Stimulated activated CD4-positive, alpha-beta T cell treated with anti-CD3 and anti-CD28 coated beads, Interleukin-4, amount 100 ng/mL, for 48 hours (primary cell): ENCODE measurements at places on chromosomes 16 and 17.

DNA sequence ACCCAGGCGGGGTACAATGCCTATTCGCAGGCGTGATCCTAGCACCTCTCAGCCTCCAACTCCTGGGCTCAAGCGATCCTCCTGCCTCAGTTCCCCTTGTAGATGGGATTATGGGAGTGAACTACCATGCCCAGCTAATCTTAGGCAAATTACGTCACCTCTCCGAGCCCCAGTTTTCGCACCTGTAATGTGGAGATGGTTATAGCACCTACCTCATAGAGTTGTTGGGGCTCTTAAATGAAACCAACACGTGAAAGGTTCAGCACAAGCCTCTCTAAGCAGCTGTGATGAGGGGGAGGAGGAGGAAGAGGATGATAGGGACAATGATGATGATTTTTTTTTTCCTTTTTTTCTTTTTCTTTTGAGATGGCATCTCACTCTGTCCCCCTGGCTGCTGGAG lies 59.9 kb downstream of the ABR start:
- no peak for DNase-seq

- DNase-seq = no peak
These were observed 30.2 kb upstream of the RASD1 start for GRCh38 chr17:17526369-17526768.

GRCh38 chr17:83151056-83151441 lies 71.6 kb downstream of the METRNL start:
- DNase-seq = no peak

GRCh38 chr16:76947749-76948148 lies 243.2 kb upstream of the MON1B start:
- no peak for DNase-seq

DNA sequence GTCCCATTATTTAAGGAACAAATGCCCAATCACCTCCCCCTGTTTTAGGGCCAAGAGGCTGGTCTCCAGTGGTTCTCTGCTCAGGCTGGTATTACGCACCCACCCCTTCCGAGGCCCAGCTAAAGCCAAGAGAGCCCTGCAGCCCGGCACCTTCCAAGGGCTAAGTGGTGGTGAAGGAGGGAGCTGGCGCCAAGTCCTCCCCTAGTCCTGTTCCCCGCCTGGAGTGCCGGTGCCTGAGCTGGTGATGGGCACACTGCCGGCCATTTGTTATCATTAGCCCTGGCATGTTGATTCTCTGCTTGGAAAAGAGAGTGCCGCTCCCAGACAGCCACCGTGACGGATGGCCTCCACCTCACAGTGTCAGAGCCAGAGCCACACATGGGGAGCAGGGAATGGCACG lies 31.9 kb downstream of the GRIN2C start:
- no peak for DNase-seq

- no peak for DNase-seq
These were observed 4.8 kb downstream of the DHODH start for GRCh38 chr16:72013389-72013788.

DNA sequence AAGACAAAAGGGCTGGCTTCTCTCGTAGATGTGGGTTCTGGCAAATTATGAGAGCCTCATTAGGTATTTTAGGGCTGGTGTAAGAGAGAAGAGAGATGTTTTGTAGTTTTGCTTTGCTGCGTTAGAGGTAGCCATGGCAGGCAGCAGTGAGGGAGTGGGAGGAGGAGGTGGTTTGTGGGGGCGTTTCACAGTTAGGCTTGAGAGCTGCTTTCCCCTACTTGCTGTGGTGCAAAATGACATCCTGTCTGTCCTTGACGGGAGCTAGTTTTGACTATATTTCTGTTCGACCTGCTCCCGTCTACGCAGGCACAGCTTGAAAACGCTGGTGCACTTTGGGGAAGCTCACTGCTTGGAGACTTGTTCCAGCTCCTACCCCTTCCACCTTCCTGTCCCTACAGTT lies 75.5 kb downstream of the SLC5A11 start:
- DNase-seq = no peak

DNA sequence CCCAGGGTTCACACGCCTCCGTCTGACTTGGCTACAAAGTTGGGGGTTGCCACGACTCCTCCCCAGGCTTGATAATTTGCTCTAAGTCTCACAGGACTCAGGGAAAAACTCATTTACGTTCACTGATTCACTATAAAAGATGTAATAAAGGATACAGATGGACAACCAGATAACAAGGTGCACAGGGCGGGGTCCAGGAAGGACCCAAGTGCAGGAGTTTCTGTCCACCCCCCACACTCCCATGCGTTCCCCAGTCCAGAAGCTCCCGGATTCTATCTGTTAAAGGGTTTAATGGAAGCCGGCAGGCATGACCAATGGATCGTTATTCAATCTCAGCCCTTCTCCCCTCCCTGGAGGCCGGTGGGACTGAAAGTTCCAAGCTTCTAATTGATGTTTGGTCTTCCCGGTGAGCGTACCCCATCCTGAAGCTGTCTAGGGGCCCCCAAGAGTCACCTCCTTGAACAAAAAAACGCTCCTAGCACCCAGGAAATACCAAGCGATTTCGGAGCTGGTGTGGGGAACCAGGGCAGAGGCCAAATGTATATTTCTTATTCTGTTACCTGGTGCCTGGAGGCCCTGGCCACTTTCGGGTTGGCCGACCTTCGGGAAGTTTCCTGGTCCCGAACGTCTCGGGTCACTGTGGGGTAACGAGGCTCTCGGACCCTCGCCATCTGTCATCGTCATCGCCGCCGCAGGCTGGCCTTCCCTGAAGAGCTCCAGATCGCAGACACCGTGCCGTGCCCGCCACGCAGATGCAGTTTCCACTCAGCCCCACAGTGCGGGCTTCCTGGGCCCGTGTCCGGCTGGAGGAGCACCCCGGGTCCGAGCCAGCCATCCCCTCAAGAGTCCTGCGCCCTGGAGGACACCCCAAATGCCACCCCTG lies 13.5 kb upstream of the METRNL start:
- DNase-seq = no peak

DNA sequence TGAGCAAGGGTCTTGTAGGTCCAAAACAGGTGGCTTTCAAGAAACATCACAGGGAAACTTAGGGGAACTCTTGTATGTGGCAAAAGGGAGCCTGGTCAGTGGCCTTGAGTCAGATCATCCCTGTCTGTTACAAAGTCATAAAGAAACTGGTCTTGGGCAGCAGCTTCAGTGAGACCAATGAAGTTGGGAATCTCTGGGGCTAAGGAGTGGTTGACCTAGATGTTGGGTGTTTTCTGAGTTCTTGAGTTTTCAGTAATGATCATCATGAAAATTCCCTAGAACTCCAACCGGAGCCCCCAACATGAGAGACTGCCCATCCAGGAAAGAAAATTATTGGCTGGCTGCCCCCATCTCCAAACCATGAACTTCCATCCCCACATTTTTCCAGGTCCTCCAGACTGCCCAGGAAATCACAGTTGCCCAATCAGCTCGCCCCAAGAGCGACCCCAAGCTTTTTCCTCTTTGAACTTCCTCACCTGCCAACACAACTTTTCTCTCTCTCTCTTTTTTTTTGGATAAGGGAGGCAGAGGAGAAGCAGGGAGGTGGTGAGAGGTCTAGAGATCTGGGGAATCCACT lies 3.9 kb downstream of the CCR7 start:
- DNase-seq = no peak

DNA sequence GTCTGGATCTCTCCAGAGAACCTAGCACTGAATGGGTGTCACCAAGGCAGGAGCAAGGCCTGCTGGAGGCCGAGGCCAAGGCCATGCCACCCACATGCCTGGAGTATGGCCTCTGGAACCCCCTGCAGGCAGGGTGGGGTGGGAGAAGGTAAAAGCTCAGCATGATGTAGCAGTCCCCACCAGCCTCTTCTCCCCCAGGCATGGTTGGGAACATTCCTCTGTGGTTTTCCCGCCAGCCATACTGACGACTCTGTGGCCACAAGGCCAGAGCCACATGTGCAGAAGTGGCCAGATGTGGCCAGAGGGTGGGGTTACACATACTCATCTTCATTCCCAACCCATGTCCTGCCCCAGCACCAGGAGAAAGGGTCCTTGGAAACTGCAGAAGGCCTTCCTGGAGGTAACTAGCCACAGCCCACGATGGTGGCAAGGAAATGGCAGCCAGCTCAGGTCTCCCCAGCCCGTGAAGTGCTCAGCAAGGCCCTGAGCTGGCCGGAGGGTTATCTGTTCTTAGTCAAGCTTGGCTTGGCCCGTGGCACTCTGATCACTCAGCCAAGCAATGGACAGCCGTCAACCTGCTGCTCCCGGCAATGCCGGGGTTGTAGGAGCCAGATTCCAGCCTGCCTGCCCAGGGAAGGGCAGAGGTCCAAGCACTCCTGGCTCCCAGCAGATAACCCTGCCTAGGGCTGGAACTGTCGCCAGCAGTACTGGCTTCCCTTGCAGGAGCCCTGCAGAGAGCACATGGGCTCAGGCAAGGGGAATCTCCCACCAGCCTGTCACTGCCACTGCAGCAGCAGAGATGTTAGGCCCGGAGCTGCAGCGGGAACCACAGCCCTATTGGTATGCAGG lies 26.1 kb downstream of the HDAC5 start:
- DNase-seq = no peak

GRCh38 chr16:88599092-88599733 lies 29.0 kb downstream of the ZC3H18 start:
- no peak for DNase-seq

DNA sequence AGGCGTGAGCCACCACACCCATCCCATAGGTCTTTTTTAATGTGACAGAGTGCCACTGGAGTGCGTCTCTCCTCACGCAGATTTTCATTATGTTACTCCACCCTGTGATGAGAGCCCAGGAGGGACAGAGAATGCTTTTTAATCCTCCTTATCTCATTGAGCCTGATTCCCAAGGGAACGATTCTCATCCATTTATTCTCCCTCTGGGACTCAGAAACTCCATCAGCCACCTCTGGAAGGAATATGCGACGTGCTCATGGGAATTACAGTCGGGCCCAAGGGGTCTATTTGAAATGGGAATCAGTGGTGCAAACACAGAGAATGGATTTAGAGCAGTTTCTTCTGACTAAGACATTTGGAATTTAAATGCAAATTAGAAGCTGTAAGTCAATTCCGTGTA lies 155.9 kb upstream of the HSBP1 start:
- DNase-seq = no peak

DNA sequence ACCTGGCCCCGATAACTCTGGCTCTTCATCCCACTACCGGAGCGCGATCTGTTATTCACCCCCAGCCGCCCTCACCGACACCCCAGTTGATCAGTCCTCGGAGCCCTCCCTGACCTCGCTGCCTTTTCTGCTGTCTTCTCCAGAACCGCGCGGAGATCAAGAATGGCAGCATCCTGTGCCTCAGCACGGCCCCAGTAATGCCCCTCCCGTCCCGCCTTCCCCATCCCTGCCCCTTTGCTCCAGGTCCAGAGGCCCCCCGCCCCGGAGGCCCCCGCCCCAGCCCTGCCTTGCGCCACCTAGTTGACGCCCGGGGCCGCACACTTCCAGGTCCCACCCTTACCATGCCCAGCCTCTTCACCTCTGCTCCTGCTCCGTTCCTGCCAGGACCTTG lies 872 bp downstream of the ELMO3 start:
- no peak for DNase-seq

GRCh38 chr16:67758966-67759365 lies 39.9 kb upstream of the GFOD2 start:
- no peak for DNase-seq

DNA sequence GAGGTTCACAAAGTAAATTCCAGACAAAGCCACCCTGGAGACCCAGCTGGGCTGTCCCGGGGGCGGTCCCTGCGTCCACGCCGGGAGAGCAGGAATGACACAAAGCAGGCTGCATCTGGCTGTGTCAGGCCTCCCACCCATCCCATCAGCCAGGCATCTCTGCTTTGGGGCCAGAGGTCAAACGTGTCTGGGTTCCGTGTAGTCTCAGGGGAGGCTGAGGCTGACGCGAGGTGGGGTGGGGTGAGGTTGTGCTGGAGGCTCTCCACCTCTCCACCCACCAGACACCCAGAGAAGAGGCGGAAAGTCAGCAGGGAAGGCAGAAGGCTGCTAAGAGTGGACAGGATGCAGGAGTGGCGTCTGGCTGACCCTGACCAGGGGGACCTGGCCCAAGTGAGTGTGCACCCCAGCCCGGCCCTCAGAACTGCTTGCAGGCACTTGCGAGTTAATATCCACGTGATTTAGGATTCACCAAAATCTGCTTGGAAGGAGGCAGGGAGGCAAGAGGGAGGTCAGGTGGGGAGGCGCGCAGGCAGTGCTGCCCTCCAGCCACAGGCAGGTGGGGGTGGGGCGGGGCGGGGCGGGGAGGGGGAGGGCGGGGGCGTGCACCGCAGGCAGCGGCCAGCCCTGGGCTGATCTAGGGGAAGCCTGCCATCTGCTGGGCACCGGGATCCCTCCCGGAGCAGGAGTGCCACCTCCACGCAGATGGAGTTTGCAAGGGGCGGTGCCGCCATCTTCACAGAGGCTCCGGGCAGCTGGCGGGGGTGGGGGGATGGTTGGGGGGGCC lies 44.3 kb downstream of the TBC1D16 start:
- DNase-seq = peak; percentile 79

DNA sequence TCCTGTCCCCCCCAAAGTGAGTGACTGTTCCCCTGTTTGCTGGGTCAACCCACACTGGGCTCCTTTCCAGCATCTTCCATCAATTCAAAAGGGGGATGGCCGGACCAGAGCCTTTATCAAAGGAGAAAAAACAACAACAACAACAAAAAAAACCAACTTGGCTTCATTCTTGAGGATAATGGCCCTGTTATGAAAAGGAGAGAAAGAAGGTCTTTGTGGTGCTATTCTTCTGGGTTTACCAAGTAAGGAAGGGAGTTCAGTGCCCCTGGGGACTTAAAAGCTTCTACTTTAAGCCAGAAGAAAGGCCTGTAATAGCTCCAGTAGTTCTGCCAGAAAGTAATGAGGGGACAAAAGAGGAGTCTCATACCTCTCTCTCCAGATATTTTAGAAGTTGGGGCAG lies 71.5 kb downstream of the RGS9 start:
- no peak for DNase-seq

DNA sequence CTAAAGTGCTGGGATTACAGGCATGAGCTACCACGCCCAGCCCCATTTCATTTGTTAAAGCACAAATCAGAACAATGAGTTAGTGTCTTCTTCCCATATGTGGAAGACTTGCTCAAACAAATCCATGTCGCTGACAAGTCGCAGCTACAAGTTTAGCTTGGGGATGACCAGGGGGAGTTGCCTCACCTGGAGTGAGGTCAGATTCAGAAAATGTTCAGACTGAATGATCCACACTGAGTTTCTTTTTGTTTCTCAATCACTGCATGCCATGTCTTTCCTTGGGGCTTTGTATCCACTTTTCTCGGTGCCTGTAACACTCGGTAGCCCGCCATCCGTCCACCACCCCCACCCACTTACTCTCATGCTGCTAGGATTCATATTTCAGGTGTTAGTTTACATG lies 437.3 kb upstream of the DYNLRB2 start:
- DNase-seq = no peak

- DNase-seq = no peak
These were observed 120.6 kb downstream of the GOSR1 start for GRCh38 chr17:30597776-30598288.

- no peak for DNase-seq
These were observed 701 bp downstream of the PDP2 start for GRCh38 chr16:66881014-66881417.

- no peak for DNase-seq
These were observed 74.0 kb upstream of the GNG13 start for GRCh38 chr16:874366-875181.

- DNase-seq = no peak
These were observed 89.3 kb upstream of the GSE1 start for GRCh38 chr16:85523602-85524364.

- no peak for DNase-seq
These were observed 4.7 kb downstream of the PFAS start for GRCh38 chr17:8253801-8254200.
